Endodermal cell (in vitro differentiated cells): ENCODE measurements at places on chromosomes 7 and 10. TPM values are rescaled to one million over a fixed set of nuclear protein-coding genes. Genes with fewer than 3 reads are reported as not detected.

Gene PRKAR2B
- 7.3 and 8.6 TPM in 2 replicates for total RNA-seq

Gene SEPHS1
- total RNA-seq, result 268 and 328 TPM in 2 replicates

Gene HGF
- total RNA-seq, result 0.14 and 0.20 TPM in 2 replicates

Gene ZNF487
- 3.5 and 3.8 TPM in 2 replicates for total RNA-seq

Gene UNCX
- total RNA-seq, result not detected in 3 replicates

Gene LRMDA
- 1.7 and 1.9 TPM in 2 replicates for total RNA-seq

Gene HOXA2
- not detected in 3 replicates for total RNA-seq

Gene NEUROG3
- not detected in 2 replicates for total RNA-seq

Gene SFR1
- total RNA-seq, result 9.2 and 9.9 TPM in 2 replicates

Gene SSC4D
- 42.6 to 45.5 TPM (median 44.5 TPM) in 3 replicates for total RNA-seq

Gene RBP4
- total RNA-seq, result 0.59 to 0.82 TPM (median 0.63 TPM) in 3 replicates

Gene NANOS1
- 1.6 and 1.7 TPM in 2 replicates for total RNA-seq

Gene UCN3
- not detected in 2 replicates for total RNA-seq

Gene CAMK1D
- 4.3 and 4.5 TPM in 2 replicates for total RNA-seq

Gene CELF2
- 94.2 and 96.1 TPM in 2 replicates for total RNA-seq

Gene ELAPOR2
- 67.2 to 130 TPM (median 72.1 TPM) in 3 replicates for total RNA-seq

Gene ADGRA1
- total RNA-seq, result 1.0 to 2.0 TPM (median 1.2 TPM) in 3 replicates

Gene HSPA12A
- total RNA-seq, result 9.0 and 13.9 TPM in 2 replicates

Gene UCMA
- total RNA-seq, result not detected in 2 replicates

Gene FAM25C
- not detected in 2 replicates for total RNA-seq

Gene NAT16
- 0.20 TPM in 1 of 2 replicates, not detected in the other for total RNA-seq

Gene HNRNPH3
- total RNA-seq, result 222 and 228 TPM in 2 replicates

Gene RBM20
- 5.2 and 6.2 TPM in 2 replicates for total RNA-seq

Gene SEMA3A
- 72.8 and 73.3 TPM in 2 replicates for total RNA-seq

Gene MKI67
- 71.2 and 74.8 TPM in 2 replicates for total RNA-seq

Gene C10orf95
- 0.35 and 0.56 TPM in 2 replicates for total RNA-seq

Gene CCDC201
- not detected in 2 replicates for total RNA-seq

Gene PRTFDC1
- total RNA-seq, result 18.3 and 20.7 TPM in 2 replicates

Gene STX1A
- 30.7 to 34.4 TPM (median 33.5 TPM) in 3 replicates for total RNA-seq

Gene EN2
- not detected in 2 replicates for total RNA-seq

Gene CEP41
- total RNA-seq, result 11.4 and 11.5 TPM in 2 replicates

Gene SEC61A2
- total RNA-seq, result 31.7 to 46.5 TPM (median 40.5 TPM) in 3 replicates

Gene LRRN3
- total RNA-seq, result 1.3 and 1.4 TPM in 2 replicates

Gene FRMPD2
- 0.09 to 0.44 TPM (median 0.15 TPM) in 3 replicates for total RNA-seq

Gene MRC1
- total RNA-seq, result 0.07 and 0.09 TPM in 2 replicates

Gene GPR26
- total RNA-seq, result not detected in 2 replicates

Gene PANK1
- total RNA-seq, result 27.2 and 28.8 TPM in 2 replicates

Gene EGFR
- 2.7 to 5.8 TPM (median 5.6 TPM) in 3 replicates for total RNA-seq

Gene OR2F2
- total RNA-seq, result not detected in 3 replicates

Gene SPDYE2B
- total RNA-seq, result not detected in 3 replicates
